IPS DF 6.9 (cell line): ENCODE measurements at places on chromosomes 16 and 17.

DNA sequence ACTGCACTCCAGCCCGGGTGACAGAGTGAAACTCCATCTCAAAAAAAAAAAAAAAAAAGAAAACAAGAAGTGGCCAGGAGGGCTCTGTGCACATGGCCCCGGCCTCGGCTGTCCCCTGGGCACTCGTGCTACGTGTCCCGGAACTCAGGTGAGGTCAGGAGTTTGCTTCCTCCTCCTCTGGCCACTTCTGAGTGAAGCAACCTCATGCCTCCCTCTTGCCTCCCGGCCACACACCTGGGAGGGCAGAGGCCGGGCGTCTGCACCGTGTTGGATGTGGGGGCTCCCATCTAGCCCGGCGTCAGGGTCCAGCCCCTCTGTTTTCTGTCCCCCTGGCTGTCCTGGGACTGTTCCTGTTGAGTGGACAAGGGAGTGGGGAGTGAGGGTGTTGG, 22.2 kb downstream of the ASPSCR1 start:
- peaks cover 3% of the 10 kb centered on the region; the same call in 1 of the 2 replicates for H3K36me3 ChIP-seq
- H3K27me3 ChIP-seq, result no peaks in the 10 kb centered on the region
- DNase-seq, result no peak
- H3K4me1 ChIP-seq, result 0 out of 2 replicates have a peak, but pooled peaks cover 1% of the 10 kb centered on the region
- no peak overlapping the region for H3K27ac ChIP-seq

- no peaks in the 10 kb centered on the region for H3K36me3 ChIP-seq
- DNase-seq, result no peak
- no peaks in the 10 kb centered on the region for H3K27me3 ChIP-seq
- 0 out of 2 replicates have a peak, but pooled peaks cover 3% of the 10 kb centered on the region for H3K4me1 ChIP-seq
- H3K27ac ChIP-seq, result no peak overlapping the region
These were observed 44.3 kb upstream of the SMURF2 start for GRCh38 chr17:64706224-64707049.

- H3K4me1 ChIP-seq, result peaks cover 1% of the 10 kb centered on the region
- peaks cover 6% of the 10 kb centered on the region; the same call in 1 of the 2 replicates for H3K36me3 ChIP-seq
- no peak for DNase-seq
- no peaks in the 10 kb centered on the region for H3K27me3 ChIP-seq
These were observed 31.0 kb downstream of the MYH10 start for GRCh38 chr17:8599351-8600011.

DNA sequence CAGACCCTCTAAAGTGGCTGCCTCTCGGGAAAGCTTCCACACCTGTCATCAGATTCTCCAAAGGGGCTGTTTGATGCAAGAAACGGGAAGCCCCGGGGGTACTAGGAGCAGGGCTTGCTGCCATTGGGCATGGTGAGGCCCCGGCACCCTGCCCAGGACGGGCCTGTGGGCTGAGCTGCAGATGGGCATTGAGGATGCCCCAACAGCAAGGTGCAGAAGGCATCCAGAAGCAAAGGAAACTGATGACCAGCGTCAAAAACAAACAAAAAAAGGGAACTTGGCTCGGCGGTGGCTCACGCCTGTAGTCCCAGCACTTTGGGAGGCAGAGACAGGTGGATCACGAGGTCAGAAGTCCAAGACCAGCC, 1.5 kb upstream of the LIMD2 start:
- H3K36me3 ChIP-seq, result no peaks in the 10 kb centered on the region
- H3K27ac ChIP-seq, result no peak overlapping the region
- no peak for DNase-seq
- peaks cover 14% of the 10 kb centered on the region for H3K4me1 ChIP-seq
- H3K4me3 ChIP-seq, result no peak overlapping the region; the same call in 1 of the 2 replicates

DNA sequence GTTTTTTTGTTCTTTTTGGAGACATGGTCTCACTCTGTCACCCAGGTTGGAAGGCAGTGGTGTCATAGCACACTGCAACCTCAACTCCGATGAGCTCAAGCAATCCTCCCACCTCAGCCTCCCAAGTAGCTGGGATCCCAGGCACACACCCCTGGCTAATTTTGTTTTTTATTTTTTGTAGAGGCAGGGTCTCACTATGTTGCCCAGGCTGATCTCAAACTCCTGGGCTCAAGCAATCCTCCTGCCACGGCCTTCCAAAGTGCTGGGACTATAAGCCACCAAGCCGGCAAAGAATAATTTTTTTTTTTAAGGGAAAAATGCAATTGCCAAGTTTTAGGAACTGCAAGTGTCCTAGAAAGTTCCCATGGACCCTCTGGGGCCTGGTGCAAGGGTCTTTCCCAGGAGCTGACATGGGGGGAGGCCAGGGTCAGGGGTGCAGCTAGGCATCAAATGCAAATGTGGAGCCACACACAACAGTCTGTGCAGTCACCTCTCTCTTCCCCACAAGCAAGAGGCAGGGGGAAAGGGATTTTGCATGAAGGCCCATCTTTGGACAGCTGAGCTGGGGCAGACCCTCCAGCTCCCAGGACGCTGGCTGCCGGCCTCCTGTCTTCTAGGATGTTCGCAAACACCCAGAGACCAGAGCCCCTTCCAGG, 20.1 kb upstream of the BCAR1 start:
- no peaks in the 10 kb centered on the region for H3K27me3 ChIP-seq
- no peak overlapping the region for H3K27ac ChIP-seq
- no peak overlapping the region for H3K4me3 ChIP-seq
- DNase-seq, result no peak

GRCh38 chr16:89779909-89780305, 36.5 kb downstream of the FANCA start:
- H3K36me3 ChIP-seq, result peaks cover 35% of the 10 kb centered on the region
- H3K4me3 ChIP-seq, result no peak overlapping the region
- no peak overlapping the region for H3K27ac ChIP-seq
- no peaks in the 10 kb centered on the region for H3K27me3 ChIP-seq
- H3K4me1 ChIP-seq, result no peaks in the 10 kb centered on the region

DNA sequence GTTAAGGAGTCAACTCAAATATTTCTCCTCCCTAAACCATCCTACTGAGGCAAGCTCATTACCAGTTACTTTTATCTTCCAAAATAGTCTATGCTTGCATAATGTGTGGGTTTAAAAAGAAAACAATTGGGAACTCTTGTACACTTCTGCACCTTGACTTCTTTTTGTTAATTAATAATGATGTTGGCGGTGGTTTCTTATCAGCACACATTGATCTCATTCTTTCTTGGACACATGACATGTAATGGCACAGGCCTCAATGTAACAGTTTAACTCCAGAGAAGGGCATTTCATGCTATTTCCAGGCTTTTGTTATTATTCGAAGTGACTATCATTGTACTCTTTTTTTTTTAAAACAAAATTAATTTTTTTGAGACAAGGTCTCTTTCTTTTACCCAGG, 7.8 kb downstream of the PLCG2 start:
- no peak overlapping the region for H3K27ac ChIP-seq
- H3K36me3 ChIP-seq, result no peaks in the 10 kb centered on the region
- H3K4me3 ChIP-seq, result no peak overlapping the region
- H3K27me3 ChIP-seq, result no peaks in the 10 kb centered on the region
- no peaks in the 10 kb centered on the region for H3K4me1 ChIP-seq

GRCh38 chr16:89700649-89701424, 668 bp downstream of the SPATA2L start:
- no peak overlapping the region for H3K27ac ChIP-seq
- H3K4me3 ChIP-seq, result peak overlapping the region; percentile 82; the same call in 1 of the 2 replicates
- H3K36me3 ChIP-seq, result peaks cover 14% of the 10 kb centered on the region; the same call in 1 of the 2 replicates
- no peaks in the 10 kb centered on the region for H3K27me3 ChIP-seq

DNA sequence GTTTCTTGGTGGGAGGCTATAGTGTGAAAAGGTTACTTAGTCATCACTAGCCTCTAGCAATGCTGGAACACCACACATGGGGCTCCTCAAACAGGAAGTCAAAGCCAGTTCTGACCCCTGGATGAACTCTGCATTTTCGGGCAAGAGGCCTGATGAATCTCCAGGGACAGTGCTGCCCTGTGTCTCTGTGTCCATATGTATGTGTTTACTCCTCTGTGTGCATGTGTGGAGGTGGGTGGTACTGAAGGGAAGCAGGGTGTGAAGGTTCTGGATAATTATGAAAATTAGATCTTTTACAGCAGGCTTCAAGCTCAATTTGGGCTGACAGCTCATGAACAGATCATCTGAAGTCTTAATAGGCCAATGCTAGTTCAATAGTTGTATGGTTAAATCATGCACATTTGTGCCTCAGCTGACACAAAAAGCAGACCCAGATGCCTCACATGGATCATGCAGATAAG, 133.6 kb downstream of the SNX11 start:
- no peak overlapping the region for H3K27ac ChIP-seq
- no peaks in the 10 kb centered on the region for H3K36me3 ChIP-seq
- H3K4me3 ChIP-seq, result no peak overlapping the region

DNA sequence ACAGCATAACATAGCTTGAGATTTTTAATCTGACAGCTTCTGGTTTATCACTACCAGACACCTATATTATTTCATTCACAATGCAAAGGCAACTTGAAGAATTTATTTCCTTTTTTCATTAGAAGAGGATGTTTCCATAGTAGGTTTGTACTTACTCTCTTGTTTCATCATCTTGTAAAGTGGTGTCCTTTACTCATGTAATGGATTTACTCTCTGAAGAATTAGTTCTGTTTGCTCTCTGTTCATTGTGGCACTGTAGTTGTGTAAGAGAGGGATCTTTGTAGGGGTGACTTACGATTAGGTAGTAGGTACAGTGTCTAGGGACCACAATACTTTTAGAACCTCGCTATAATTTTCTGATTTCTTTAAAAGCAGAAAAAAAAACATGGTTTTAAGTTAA, 256.1 kb downstream of the BCAS3 start:
- no peaks in the 10 kb centered on the region for H3K36me3 ChIP-seq
- H3K27ac ChIP-seq, result no peak overlapping the region
- no peaks in the 10 kb centered on the region for H3K4me1 ChIP-seq
- no peaks in the 10 kb centered on the region for H3K27me3 ChIP-seq
- no peak overlapping the region for H3K4me3 ChIP-seq
- no peak for DNase-seq

GRCh38 chr16:51003850-51004566, 147.1 kb downstream of the SALL1 start:
- DNase-seq, result no peak
- H3K27ac ChIP-seq, result no peak overlapping the region
- no peaks in the 10 kb centered on the region for H3K36me3 ChIP-seq
- H3K27me3 ChIP-seq, result no peaks in the 10 kb centered on the region
- no peaks in the 10 kb centered on the region; the same call in 1 of the 2 replicates for H3K4me1 ChIP-seq

- no peak overlapping the region for H3K27ac ChIP-seq
- no peaks in the 10 kb centered on the region for H3K27me3 ChIP-seq
These were observed 9.8 kb upstream of the MAP3K14 start for GRCh38 chr17:45326626-45327025.

DNA sequence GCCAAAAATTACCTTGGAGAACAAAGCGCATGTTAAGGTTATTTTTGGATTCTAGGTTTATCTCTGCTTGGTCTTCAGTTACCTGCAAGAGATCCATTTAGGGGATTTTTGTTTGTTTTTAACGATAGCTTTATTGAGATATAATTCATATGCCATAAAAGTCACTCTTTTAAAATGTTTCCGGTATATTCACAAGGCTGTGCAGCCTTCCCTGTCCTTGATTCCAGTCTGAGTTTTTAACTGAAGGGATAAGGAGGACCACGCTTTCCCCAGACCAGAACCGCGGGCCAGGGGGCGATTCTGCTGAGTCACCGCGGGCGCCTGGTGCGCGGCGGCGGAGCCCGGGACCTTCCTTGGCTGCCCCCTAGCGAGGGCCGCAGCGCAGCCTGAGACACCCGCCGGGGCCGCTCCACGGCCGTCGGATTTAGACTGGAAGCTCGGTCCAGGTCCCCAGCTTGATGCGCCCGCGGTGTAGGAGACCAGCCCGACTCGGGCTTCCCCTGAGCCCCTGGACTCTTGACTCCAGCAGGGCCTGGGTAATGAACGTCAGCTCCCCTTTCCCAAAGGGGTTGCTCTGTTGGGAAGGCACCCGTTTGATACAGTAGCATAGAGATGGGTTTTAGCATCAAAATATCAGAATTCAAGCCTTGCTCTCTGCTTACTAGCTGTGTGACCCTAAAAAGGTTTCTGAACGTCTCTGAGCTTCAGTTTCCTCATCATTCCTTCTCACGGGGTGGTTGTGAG, 50.0 kb upstream of the STH start:
- H3K4me3 ChIP-seq, result no peak overlapping the region
- no peaks in the 10 kb centered on the region; the same call in 1 of the 2 replicates for H3K4me1 ChIP-seq
- H3K27ac ChIP-seq, result no peak overlapping the region
- peak; percentile 27 for DNase-seq

GRCh38 chr16:76824221-76824620, 366.8 kb upstream of the MON1B start:
- DNase-seq, result no peak
- H3K4me3 ChIP-seq, result no peak overlapping the region
- H3K27ac ChIP-seq, result no peak overlapping the region
- no peaks in the 10 kb centered on the region for H3K36me3 ChIP-seq

DNA sequence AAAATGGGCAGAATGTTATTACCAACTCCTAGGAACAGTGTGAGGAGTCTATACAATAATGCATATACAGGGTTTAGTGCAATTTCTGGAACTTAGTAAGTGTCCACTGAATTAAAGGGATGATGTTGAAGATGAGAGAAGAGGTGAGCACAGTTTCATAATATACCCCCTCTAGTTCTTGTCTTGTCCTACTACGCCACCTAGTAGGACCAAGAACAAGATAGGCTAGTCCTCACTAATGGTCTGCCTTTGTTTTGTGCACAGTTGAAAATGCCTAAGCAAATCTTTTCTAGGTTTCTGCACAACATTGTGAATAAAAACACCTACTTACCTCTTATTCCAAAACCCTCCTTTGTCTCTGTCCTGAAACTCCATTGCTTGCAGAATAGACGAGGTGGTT, 670.2 kb downstream of the CDH8 start:
- H3K4me3 ChIP-seq, result no peak overlapping the region
- H3K36me3 ChIP-seq, result no peaks in the 10 kb centered on the region
- no peaks in the 10 kb centered on the region for H3K27me3 ChIP-seq
- no peak for DNase-seq
- H3K4me1 ChIP-seq, result no peaks in the 10 kb centered on the region

DNA sequence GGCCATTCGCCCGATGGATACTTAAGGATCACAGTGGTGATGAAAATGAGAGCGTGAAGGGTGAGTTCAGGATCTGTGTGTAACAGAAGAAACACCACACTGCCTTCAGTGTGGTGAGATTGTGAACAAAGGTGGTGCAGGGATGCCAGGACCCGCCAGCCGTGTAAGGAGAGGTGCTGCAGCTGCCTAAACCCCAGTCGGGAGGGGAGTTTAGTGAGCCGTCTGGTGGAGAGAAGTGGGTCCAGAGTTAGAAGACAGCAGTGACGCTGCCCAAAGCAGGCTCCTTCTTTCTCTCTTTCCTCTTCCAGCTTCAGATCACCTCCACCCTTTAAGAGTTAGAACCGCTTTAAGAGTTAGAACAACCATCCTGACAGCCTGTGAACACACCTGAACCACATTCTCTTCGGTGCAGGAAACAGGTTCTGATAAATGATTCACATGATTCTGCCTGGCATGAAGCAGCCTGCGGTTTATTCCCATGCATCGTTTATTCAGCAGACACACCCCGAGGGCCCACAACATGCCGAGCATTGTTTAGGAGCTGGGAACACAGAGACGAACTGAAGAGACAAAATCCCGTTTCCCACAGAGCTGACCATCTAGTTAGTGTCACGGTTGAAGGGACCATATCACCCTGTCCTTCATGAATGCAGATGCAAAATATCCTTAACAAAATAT, 84.0 kb upstream of the DNAH17 start:
- H3K27ac ChIP-seq, result no peak overlapping the region
- no peak overlapping the region for H3K4me3 ChIP-seq
- no peaks in the 10 kb centered on the region for H3K36me3 ChIP-seq
- no peak for DNase-seq
- H3K4me1 ChIP-seq, result no peaks in the 10 kb centered on the region
- no peaks in the 10 kb centered on the region for H3K27me3 ChIP-seq

GRCh38 chr17:83194186-83194561, 114.8 kb downstream of the METRNL start:
- no peaks in the 10 kb centered on the region for H3K36me3 ChIP-seq
- H3K4me3 ChIP-seq, result no peak overlapping the region
- no peak overlapping the region for H3K27ac ChIP-seq
- H3K27me3 ChIP-seq, result no peaks in the 10 kb centered on the region
- no peaks in the 10 kb centered on the region for H3K4me1 ChIP-seq
